Stimulated activated CD8-positive, alpha-beta memory T cell treated with anti-CD3 and anti-CD28 coated beads, Interleukin-15, amount 100 ng/mL, for 4 hours (primary cell): ENCODE measurements at places on chromosomes 1 and 21.

DNA sequence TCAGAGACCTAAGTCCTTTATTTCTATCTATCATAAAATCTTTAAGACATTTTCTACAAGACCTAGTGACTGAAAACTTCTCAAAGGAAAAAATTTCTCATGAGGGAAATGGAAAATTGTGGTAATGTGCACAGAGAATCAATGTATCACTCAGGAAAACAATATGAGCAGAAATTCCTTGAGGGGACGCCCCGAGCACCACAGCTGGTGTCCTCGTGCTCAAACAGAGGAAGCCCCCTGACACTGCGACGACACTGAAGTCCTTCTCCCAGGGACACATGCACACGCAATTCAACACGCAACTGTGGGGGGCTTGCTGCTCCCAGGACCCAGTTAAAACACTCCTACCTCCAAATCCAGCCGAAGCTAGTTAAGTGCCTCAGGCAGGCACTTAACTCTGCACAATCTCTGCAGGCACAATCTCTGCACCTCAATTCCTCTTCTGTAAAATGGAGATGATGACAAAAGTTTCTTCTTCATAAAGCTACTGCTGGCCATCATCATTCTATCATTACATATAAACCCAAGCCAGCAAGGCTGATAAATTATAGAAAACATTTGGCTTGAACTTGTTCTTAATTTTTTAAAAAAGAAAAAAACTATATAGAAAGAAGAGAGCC is 16.0 kb downstream of the ZBTB17 start:
- DNase-seq, result no peak

DNA sequence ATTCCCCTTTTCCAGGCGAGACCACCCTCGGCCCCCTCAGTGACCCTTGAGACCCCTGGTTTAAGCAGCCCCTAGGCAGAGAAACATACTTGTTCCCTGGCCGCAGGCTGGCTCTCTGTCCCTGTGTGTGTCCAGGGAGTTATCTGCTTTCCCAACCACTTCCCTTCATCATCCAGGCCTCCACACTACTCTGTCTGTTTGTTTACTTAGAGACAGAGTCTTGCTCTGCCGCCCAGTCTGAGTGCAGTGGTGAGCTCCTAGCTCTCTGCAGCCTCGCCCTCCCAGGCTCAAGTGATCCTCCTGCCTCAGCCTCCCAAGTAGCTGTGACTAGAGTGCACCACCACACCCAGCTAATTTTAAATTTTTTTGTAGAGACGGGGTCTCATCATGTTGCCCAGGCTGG is 5.8 kb upstream of the VWA1 start:
- no peak for DNase-seq

GRCh38 chr1:219398815-219399396 is 214.0 kb downstream of the ZC3H11B start:
- DNase-seq, result no peak

DNA sequence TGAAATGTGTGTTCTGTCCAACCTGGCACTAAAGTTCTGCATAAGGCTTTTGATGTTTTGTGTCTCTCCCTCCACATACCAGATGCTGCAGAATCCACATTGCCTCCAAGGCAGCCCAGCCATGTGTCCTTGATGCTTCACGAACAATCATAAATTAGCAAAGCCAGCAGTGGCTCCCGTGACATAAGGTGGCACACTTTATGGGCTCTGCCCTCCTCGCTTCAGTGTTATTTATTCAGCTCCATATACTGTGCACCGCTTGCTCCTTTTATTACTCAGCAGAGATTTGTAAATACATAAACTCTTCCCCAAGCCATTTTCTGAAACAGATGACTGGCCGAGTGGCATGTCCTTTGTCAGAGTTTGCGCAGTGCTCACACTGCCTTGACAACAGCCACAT is 112.8 kb upstream of the SLC35F3 start:
- no peak for DNase-seq

- no peak for DNase-seq
Measured at GRCh38 chr1:157521056-157521455, 31.3 kb downstream of the FCRL5 start.

DNA sequence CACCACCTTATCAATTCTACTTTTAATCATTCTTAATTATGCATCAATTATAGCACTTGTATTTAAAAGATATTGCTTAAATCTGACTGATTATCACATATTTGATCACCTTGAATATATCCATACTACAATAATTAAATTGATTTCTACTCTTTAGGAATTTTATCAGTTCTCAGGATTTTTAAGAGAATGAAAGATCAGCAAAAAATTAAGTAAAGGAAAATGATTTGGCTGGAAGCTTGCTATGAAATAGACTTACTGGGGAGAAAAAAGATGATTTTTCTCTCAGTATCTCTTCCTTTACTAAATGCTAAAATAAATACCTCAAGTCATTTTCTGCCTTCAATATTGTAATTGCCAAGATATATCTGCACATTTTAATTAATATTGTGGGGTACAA is 848.6 kb downstream of the LTN1 start:
- no peak for DNase-seq

DNA sequence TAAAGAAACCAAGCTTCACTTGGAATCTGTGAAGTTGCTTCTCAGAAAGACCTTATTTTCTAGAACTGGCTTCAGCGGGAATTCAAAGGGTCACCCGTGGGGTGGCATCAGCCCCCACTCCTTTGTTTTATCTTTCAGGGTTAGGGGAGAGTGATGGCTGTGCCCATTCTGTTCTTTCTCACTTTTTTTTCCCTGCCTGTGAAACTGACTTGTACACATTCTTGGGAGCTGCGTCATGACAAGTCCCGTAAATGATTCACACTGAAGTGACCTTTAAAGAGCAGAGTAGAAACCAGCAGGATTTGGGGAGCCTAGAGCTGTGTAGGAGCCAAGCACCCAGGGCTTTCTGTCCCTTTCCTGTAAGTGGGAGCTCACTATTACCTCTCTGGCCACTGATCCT is 43.8 kb downstream of the SLC44A3 start:
- DNase-seq, result no peak

GRCh38 chr1:207878939-207879338 is 32.0 kb downstream of the CD34 start:
- no peak for DNase-seq

DNA sequence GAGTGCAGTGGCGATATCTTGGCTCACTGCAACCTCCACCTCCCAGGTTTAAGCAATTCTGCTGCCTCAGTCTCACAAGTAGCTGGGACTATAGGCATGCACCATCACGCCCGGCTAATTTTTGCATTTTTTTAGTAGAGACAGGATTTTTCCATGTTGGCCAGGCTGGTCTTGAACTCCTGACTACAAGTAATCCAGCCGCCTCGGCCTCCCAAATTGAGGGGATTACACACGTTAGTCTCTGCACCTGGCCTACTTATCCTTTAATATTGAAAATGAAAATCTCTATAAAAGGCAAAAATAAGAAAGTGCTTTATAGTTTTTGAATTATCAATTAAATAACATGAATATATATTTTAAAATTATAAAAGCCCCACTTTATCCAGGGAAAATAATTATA is 190.6 kb downstream of the DPYD start:
- DNase-seq, result no peak

DNA sequence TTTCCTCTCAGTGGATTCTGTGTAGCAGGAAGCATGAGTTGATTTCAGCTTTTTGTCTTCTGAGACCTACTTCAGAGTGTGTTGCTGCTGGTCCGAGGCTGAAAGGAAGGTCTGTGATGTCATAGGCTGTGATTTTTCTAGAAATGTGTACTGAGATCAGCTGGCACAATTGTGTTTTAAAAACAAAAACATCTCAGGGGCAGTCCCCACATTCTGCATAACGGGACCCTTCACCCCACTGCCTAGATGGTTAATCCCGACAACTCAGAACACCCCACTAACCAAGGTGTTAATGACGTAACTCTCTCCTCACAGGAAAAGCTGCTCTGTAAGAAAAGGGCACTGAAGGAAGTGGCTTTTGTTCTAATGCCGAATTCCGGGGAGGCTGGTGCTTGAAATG is 59.8 kb upstream of the PPP2R5A start:
- no peak for DNase-seq

- DNase-seq, result no peak
Measured at GRCh38 chr1:222266223-222267196, 281.4 kb downstream of the HHIPL2 start.

DNA sequence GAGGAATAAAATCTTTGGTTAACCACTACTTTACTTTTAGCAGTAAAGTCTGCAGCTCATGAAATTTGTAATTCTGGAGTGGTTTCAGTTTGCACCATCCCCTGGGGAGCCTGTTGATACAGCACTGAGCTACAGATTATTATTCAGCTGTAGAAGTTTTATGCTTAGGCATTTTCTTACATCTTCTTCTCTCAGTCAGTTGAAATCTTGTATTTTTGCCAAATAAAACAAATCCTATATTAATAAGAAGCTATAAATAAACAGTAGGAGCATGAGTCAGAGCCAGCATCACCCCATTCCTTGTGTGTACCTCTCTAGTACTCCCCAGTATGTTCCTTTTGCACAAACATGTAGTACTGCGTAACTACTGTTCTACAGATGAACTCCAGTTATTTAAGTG is 118.9 kb downstream of the ATF6 start:
- no peak for DNase-seq

DNA sequence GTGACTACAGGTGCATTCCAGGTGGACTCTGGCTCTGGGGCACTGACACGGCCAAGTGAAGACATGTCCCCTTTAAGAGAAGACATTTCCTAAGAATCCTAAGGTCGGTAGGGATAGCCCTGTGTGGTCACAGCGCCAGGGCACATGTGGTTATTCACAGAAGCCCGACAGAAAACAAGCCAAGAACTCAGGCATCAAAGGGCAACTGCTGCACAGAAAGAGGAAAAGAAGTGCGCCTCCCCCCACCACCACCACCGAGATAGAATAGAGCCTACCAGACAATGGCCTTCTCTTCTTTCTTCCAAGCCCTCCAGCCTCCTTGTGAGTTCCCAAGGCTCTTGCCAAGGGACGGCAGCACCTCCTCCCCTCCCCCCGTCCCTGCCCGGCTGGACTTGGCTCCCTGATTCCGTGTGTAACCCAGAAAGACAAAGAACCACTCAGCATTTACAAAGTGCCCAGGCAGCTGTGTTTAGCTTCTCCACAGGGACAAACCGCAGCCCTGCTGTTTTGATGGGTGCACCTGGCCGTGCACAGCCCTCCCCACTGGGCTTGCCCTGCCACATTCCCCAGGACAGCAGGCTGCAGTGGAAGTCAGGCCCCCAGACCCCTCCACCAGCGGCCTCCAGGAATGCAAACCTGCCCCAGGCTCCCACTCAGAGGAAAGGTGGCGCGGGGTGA is 30.2 kb downstream of the TMPRSS2 start:
- DNase-seq, result no peak

DNA sequence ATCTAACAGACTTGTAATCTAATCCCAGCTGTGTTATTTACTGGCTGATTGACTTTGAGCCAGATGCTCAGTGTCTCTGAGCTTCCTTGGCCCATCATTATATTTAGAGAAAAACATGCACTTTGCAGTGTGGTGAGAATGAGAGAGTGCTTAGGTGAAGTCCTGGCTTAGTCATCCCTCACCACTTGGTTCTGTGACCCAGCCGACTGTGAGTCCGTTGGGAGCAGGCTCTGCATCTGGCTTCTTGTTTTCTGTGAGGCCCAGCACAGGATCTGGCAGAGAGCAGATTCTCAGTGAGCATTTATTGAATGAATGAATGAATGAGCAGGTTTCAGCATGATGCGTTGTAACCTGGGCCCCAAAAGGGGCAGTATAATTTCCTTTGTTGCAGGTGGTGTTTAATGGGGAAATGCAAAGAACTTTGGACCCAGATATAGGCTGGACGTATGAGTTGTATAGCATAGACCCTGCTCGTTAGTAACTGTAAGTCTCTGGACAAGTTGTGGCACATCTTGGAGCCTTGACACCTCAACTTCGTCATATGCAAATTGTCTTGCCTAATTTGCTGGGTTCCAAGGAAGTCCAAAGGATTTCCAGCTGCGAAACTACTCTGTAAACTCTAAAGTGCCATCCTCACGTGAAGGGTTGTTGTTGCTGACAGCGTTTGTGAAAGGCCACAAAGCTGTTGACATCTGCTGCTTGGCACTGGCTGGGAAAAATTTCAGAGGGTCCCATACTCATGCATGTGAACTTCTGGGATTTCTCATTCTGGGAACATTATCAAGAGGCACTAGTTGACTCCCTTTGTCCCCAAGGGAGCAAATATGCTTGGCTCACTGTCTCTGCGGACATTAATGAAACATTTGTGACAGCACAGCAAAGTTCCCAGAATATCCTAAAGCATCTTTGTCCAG is 138.8 kb upstream of the USP24 start:
- DNase-seq, result no peak

GRCh38 chr1:23366598-23366997 is 3.0 kb downstream of the ZNF436 start:
- DNase-seq, result no peak

DNA sequence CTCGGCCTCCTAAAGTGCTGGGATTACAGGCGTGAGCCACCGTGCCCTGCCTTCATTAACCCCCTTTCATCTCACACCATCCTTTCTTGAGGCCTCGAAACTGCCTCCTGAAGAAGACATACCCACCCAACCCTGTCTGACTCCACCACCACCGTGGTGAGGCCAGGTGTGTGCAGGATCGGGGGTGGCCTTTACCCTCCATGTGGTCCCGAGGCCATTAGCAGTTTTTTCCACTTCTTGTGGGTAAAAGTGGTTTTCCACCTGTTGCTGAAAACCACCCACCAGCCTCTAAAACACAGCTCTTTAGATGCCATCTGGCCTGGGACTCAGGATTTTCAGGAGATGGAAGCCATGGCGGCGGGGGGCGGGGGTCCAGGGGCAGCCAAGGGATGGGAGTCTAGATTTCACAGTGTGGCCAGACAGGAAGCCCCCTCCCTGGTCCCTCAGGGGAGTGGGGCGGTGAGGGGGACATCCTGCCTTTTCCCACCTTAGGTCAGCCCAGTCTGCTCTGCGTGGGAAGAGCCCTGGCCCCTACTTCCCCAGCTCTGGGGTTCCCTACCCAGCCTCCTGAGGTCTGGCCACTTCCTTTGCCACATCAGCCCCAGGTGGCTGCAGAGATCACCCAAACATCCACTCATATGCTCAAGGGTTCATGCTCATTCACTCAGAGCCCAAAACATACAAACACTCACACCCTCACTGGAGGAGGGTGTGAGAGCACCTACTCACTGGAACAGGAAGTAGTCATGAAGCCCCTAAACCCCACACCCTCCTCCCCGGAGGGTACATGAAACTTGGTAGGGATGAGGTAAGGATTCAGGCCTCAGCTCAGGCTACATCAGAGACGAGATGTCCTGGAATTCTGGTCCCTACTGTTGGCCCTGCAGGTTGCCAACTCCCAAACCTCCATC is 2.3 kb downstream of the FGR start:
- peak; percentile 50 for DNase-seq

DNA sequence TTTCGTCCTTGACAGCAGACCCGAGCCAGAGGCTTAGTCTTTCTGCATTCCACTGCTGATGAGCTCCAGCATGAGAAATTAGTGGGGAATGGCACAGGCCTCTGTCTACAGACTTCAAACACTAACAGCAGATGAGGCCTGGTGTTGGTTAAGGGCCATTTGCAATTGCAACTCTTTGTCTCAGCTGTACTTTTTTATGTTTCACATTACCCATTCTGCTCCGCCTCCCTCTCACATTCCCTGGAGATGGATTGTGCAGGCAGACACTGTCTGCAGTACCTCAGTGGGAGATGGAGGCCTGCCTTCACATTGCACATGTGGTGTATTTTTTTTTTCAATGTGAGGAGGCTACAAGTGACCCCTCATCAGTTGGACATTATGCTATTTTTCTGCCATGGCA is 370.2 kb downstream of the DUSP10 start:
- DNase-seq, result no peak
